ENCODE measurements at places on chromosomes 3 and 15. TPM values are rescaled to one million over a fixed set of nuclear protein-coding genes. Genes with fewer than 3 reads are reported as not detected.
A peak's percentile ranks its signal among the peaks of the same experiment; 100 is the strongest.

DNA sequence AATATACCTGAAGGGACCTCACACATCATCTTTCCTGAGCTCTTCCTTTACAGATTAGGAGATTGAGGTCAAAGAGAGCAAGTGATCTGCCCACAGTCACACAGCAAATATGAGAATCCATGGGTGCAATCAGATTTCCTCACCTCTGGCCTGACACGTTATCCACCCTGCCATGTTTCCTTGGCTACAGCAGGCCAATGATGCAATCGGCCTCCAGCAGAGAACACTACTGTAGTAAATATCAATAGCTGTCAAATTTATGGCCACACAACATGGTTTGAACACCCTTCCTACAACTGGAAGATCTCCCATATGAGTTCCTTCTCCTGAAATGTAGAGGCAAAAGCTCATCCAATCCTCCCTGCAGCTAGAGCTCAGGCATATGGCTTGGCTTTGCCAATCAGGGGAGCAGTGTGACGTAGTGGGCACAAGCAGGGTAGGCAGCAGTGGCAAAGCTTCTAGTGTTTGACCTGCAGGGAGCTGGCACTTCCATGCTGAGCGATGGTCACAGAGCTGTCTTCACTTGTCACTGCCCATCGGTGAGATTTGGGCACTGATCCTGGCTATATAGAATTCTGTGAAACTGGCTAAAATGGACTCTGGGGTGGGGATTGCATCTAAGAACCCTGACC is 271.3 kb downstream of the TJP1 start:
- DNase-seq = no peak

The RHOA gene
- 558 TPM for polyA plus RNA-seq

- DNase-seq = no peak
These were observed 421.2 kb downstream of the TIGIT start for GRCh38 chr3:114714957-114715460.

DNA sequence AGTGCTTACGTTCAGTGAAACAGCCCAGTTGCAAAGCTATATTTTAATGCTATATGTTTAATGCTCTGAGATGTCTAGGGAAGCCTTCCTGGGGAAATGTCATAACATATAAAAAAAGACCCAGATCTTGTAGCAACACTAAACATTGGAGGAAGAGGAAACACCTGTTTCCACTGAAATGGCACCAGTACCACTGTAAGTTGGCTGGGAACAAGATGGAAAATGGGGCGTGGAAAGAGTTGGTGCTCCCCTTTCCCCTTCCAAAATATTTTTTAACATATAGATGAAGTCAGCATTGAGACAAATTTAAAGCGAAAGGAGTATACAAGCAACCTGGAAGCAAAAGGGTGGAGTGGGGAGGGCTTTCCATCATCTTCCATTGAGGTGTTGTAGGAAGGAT is 289.9 kb upstream of the COL8A1 start:
- no peak for DNase-seq

DNA sequence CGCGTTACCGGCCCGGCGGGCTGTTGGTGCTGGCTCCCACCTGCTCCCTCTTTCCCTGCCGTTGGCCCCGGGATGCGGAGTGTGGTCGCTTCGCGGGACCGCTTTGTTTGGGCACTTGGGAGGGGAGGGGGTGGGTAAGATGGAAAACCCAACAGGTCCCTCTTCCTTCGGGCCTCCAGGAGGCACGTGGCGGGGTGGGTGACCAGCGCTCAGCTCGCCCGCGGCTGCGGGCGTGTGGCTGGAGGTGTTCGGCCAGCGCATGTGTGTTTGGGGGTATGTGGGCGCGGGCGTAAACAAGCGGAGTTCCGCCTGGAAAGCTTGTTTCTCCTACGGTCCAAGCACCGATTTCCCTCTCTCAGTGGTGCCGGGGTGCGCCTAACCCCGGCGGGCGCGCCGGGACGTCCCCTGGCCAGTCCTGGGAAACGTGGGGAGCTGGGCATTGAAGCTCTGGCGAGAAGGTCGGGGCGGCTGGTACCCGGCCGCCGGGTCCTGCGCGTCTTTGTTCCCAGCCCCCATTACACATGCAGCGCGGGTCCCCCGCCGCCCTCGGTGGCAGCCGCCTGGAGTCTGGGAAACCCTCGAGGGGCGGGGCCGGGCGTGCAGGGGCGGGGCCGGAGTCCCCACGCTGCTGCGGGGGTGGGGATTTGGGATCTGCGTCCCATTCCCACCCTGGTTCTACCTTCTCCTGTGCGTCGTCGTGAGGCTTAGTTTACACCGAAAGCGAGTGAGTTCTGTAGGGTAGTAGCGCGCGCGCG is 1.4 kb downstream of the ACVR2B start:
- DNase-seq = peak; percentile 71

- no peak for DNase-seq
These were observed 63.3 kb downstream of the FLNB start for GRCh38 chr3:58071480-58071971.

- no peak for DNase-seq
These were observed 61.5 kb upstream of the GOLIM4 start for GRCh38 chr3:168157099-168157700.
